ENCODE measurements at places on chromosomes 6 and 20.

- peaks cover 36% of the 10 kb centered on the region for H3K27me3 ChIP-seq
- no peak overlapping the region for H3K27ac ChIP-seq
- H3K4me3 ChIP-seq = no peak overlapping the region
- H3K4me1 ChIP-seq = no peaks in the 10 kb centered on the region
Measured at GRCh38 chr20:44796311-44796710, 14.0 kb downstream of the RIMS4 start.

DNA sequence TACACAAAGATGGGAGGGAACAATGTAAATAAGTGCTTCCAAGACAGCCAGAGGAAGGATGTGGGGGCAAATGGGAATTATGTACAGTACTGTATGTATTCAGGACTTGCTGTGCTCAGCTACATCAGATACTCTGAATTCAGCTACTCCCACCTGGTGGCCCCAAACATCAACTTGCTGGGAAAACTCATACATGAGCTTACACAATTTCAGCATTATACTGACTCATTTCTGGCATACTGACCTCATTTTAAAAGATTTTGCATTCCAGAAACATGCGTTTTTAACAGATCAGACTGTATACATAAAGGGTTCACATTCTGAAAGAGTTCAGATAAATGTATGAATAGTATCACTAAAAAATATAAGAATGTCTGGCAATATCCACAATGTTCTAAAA lies 59.7 kb downstream of the GPX5 start:
- no peak overlapping the region for H3K27ac ChIP-seq
- H3K36me3 ChIP-seq = no peaks in the 10 kb centered on the region
- H3K27me3 ChIP-seq = no peaks in the 10 kb centered on the region
- DNase-seq = peak; percentile 33
- peaks cover 11% of the 10 kb centered on the region for H3K4me1 ChIP-seq

GRCh38 chr6:24520929-24521546 lies 26.3 kb downstream of the ALDH5A1 start:
- H3K36me3 ChIP-seq = no peaks in the 10 kb centered on the region
- H3K27me3 ChIP-seq = no peaks in the 10 kb centered on the region
- H3K4me3 ChIP-seq = no peak overlapping the region
- peaks cover 6% of the 10 kb centered on the region for H3K4me1 ChIP-seq
- H3K27ac ChIP-seq = no peak overlapping the region
- DNase-seq = peak; percentile 38

- H3K4me1 ChIP-seq = peaks cover 3% of the 10 kb centered on the region
- peaks cover 41% of the 10 kb centered on the region for H3K27me3 ChIP-seq
- no peak overlapping the region for H3K4me3 ChIP-seq
Measured at GRCh38 chr6:41236276-41236675, 8.1 kb downstream of the TREML4 start.

- H3K4me3 ChIP-seq = no peak overlapping the region
- peaks cover 4% of the 10 kb centered on the region for H3K4me1 ChIP-seq
- H3K27ac ChIP-seq = no peak overlapping the region
- H3K36me3 ChIP-seq = no peaks in the 10 kb centered on the region
- no peak for DNase-seq
Measured at GRCh38 chr20:10618611-10619245, 55.1 kb downstream of the JAG1 start.

GRCh38 chr20:17617868-17618672 lies 48.2 kb downstream of the DSTN start:
- H3K27me3 ChIP-seq = no peaks in the 10 kb centered on the region
- no peak for DNase-seq
